ENCODE measurements at places on chromosomes 16 and 17.

DNA sequence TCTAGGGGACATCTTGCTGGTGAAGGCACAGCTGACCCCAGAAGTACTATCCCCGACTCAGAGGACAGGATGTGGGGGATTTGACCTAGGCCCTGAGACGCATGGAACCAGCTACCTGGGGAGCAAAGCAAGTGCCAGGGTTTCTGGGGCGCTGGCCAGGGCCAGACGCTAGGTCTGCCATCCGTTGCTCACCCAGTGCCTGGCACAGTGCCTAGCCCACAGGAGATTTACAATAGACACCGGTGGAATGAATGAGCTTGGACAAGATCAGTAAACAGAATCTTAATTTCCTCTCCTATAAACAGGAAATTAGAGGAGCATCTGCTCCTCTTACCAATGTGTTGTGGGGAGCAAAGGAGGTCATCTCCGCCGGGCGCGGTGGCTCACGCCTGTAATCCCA lies 5.0 kb downstream of the RPRML start:
- no peak for DNase-seq

DNA sequence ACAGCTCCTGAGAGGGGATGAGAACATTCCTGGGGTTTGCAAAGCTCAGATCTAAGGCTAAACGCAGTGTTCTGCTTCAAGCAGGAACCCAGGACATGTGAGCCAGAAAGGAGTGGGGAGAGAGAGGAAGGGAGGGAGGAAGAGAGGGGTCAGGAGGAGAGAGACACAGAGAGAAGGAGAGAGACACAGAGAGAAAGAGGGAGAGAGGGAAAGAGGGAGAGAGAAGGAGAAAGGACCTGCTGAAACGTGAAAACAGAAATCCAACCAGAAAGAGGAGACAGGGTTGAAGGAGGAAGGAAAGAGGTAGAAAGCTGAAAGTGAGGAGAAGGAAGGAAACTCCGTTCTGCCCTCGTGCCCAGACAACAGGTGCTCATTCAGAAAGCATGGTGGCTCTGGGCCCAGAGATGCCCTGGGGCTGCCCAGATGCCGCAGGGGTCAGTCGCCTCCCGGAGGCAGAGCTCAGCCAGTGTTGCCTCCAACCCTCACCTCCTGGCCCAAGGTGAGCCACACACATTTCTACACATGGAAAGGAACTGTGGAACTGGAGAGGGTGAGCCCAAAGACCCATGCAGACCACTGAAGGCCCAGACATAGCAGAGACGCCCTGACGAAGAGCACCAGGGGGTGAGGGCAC lies 49.0 kb upstream of the ENPP7 start:
- DNase-seq = no peak

DNA sequence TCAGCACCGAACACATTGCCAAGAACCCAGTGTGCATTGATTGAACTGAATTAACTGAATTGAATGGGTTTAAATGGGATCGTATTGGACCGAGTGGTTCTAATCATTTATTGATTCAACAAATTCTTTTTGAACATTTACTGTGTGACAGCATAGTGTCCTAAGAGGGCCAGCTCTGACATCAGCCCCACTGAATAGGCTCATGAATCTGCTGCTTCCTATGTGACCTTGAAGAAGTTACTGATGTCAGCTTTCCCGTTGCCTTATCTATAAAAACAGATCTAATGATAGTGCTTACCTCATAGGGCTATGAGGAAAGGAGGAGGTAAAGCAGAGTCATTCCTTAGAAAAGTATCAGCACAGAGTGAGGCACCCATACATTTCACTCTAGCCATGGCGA lies 226.3 kb downstream of the CBLN1 start:
- no peak for DNase-seq

- no peak for DNase-seq
These were observed 15.7 kb upstream of the NOG start for GRCh38 chr17:56577843-56578204.

DNA sequence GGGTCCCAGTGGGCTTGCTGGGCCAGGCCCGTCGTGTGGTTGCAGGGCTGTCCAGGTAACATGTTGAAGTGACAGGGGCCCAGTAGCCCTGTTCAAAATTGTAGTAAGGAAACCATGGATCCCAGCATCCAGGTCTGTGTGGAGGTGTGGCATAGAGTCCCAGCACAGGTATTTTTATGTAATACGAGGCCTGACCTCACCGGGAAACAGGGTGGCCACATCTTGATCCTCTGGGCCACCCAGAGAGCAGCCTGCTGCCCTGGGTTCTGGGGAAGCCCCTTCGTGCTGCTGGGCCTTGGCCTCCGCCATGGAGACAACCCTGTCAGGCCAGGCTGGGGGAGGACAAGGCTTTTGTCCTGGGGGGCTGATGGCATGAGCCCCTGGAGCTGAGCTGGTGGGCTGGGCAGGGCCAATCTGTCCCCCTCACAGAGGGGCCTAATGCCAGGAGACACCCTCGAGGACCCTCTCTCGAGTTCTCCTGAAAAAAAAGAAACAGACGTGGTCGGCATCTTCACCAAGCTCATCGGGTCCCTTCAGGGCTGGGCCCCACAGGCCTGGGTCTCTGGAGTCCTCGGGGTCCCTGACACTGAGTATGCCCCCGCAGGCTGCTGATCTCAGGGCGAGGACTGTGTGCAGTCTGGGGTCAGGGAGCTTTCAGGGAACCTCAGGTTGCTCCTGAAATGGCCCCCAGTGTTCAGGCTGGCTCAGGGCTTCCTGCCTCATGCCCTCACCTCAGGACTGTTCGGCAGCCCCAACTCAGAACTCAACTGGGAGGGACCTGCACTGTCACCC lies 47.8 kb downstream of the TNFRSF13B start:
- no peak for DNase-seq

GRCh38 chr17:43732958-43733357 lies 25.6 kb downstream of the SOST start:
- DNase-seq = no peak

GRCh38 chr17:901191-901950 lies 78.2 kb downstream of the NXN start:
- DNase-seq = no peak

- DNase-seq = peak; percentile 72
These were observed 23.1 kb upstream of the ITGAX start for GRCh38 chr16:31331807-31332301.

DNA sequence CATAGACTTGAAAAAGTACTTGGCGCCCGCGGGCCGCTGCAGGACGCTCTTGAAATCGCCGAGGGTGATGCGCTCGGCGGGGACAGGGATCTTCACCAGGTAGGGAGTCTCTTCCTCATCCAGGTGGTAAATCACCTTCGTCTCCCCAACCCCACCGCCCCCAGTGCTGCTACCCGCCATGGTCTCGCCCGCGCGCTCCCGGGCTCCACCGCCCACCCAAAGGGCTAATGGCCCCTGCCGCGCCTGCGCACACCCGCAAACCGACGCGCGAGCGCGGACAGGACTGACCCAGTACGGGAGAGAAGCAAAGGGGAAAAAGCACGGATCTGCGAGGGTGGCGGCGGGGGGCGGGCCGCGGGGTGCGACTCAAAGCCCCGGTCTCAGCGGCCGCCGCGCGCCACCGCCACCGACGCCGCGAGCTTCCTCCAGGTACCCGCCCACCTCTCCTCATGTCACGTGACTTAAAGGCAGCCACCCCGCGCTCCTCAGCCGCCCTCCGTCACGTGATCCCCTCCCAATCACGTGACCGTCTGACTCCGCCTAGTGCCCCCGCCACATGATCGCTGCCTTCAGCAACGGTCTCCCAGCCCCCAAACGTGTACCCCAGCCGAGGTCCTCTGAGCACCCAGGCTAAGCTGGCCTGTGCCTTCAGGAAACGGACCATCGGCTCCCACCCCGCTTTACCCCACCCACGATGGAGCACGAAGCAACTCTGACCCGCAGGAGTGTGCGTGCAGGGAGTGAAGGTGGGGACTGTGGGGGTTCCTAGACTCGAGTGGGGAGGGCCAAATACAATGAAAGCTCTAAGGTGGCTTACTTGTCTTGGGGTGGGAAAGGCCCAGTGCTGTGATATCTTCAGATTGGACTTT lies at the start of gene DVL2:
Gene DVL2, minus strand, starts transcription at position 435 of the 869 bp plus-strand sequence. Its CDS starts 255 bp downstream, at position 180.
- peak; percentile 98 for DNase-seq

DNA sequence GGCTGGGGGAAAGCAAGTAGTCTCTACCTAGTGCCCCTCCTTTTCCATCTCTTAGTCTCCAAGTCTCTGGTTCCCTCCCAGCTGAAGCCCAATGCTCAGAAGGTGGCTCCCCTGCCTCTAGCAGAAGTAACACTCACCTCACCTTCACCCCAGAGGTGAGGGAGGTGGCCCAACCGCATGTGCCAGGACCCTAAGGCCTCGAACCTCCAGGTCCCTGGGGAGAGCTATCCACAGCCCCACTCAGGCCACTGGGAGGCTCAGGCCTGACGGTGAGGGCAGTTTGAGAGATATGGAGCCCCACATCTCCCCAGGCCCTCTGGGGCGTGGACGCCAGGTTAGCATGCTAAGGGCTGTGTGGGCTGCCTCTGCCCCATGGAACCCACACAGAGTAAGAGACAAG lies 5.8 kb downstream of the CBLN1 start:
- DNase-seq = no peak

DNA sequence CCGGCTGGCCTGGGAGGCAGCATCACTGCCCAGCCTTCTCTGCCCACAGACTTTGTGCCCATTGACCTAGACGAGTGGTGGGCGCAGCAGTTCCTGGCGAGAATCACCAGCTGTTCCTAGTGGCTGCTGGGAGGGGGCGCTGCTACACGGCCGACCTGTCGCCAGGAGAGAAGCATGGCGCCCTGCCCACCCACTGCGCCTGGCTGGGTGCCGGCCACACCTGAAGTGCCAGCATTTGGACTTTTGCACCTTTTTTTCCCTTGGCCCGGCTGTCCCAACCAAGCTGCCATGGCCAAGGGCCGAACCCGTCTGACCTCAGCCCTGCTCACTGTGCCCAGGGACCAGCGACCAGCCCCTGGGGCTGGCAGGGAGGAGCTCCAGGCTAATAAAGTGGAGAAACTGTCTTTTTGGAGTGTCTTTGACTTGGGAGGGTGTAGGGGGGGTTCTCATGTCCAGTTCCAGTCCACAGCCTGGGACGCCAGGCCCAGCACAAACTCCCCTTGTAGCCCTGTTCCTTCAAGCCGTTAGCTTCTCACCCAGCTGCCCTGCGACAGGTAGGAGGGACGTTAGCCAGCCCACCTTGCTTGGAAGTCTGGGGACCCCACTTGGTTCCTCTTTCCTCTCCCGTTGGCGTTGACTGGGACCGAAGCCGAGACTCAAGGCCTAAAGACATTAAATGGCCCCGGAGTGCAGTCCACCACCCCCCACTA lies 939 bp upstream of the WDR90 start:
- no peak for DNase-seq

DNA sequence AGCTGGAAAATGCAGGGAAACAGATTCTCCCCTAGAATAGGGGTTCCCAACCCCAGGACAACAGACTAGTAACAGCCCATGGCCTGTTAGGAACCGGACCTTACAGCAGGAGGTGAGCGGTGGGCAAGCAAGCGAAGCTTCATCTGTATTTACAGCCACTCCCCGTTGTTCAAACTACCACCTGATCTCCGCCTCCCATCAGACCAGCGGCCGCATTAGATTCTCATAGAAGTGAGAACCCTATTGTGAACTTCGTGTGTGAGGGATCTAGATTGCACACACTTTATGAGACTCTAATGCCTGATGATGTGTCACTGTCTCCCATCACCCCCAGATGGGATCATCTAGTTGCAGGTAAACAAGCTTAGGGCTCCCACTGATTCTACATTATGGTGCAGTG lies 3.5 kb downstream of the CD300LB start:
- DNase-seq = no peak

- no peak for DNase-seq
These were observed 709 bp upstream of the ENO3 start for GRCh38 chr17:4950075-4950745.

DNA sequence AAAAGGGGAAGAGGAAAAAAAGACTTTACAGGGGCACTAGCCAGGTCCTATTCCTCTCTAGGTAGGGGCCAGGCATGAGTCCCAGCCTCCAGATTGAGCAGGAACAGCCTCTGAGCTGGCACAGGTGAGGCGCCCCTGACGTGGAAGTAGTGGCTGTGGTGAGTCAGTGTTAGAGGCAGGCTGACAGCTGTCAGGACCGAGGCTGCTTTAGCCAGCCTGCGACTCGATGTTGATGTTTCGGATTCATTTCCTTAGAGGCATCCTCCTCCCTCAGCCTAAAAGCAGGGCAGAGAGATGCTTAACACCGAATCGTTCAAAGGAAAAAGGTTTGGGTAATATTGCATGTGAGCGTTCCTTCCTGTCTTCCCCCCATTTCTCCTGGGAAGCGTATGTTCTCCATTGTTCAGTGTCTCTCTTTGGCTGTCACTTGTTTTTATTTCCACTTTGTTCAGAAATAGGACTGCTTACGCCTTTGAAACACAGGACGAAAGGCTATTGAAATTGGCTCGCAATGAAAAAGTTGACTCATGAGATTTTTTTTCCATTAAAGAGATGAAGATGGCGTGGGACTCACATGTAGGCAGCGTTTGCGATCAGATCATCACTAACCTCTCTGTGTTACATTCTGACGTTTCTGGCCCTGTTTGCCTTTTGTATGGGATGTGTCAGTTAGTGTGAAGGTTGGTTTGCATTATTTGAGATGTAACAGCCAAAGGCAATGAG lies 1.3 kb downstream of the KIAA0513 start:
- DNase-seq = no peak

DNA sequence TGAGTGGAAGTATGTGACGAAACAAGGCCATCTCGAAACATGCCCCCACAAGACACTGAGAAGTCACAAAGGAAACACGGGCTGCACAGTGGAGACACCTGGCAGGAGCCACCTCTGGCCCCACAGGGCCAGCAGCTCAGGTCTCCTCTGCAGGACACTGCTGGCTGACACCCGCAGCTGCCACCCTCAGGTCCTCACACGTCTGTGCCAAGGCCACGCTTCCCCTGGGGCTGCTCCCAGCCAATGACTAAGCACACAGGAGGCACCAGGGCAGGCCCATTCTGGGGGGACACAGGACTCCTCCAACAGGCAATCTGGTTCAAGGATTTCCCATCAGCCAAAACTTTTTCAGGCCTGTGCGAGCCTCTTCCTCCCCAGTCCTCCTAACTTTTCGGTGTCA lies 36.4 kb downstream of the MBTPS1 start:
- no peak for DNase-seq

- no peak for DNase-seq
These were observed 17.6 kb upstream of the PEMT start for GRCh38 chr17:17609121-17609520.

DNA sequence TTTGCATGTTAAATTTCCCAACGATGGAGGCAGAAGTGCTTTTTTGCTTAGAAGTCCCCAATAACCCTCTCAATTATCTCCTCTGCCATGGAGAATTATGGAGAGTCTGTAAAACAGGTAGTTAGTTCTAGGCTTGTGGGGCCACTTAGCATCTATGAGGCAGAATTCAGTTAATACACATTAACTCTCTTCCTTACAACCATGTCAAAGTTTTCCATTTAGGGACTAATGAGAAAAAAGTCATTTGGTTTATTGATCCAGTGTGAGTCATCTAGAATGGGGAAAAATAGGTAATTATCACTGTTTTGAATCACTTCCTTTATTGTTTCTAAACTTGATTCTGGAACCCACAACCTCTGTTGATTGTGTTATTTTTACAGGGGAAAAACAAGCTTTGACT lies 229.1 kb upstream of the COX10 start:
- DNase-seq = no peak

GRCh38 chr16:87582216-87582965 lies 19.9 kb upstream of the JPH3 start:
- DNase-seq = no peak

Measured in osteocyte (in vitro differentiated cells).